ENCODE measurements at places on chromosomes 5 and 9.

- DNase-seq, result no peak
Measured at GRCh38 chr5:78534148-78534904, 114.2 kb downstream of the LHFPL2 start.

DNA sequence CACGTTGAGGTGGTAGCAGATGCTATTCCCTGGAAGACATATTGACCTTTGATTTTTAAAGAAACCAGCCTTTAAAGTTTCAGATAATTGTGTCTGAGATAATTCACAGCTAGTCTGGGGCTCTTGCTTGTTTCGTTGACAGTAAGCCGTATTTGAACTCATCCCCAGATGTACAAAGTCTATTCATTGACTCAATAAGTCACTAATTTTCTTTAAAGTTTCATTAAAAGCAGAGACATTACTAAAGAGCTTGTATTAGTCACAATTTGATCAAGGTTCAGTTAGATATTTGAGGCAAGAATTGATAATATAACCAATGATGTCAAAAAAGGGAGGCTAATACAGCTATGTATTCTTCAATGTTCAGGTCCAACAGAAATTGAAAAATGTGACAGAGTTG is 158.0 kb downstream of the PCSK1 start:
- DNase-seq, result no peak

DNA sequence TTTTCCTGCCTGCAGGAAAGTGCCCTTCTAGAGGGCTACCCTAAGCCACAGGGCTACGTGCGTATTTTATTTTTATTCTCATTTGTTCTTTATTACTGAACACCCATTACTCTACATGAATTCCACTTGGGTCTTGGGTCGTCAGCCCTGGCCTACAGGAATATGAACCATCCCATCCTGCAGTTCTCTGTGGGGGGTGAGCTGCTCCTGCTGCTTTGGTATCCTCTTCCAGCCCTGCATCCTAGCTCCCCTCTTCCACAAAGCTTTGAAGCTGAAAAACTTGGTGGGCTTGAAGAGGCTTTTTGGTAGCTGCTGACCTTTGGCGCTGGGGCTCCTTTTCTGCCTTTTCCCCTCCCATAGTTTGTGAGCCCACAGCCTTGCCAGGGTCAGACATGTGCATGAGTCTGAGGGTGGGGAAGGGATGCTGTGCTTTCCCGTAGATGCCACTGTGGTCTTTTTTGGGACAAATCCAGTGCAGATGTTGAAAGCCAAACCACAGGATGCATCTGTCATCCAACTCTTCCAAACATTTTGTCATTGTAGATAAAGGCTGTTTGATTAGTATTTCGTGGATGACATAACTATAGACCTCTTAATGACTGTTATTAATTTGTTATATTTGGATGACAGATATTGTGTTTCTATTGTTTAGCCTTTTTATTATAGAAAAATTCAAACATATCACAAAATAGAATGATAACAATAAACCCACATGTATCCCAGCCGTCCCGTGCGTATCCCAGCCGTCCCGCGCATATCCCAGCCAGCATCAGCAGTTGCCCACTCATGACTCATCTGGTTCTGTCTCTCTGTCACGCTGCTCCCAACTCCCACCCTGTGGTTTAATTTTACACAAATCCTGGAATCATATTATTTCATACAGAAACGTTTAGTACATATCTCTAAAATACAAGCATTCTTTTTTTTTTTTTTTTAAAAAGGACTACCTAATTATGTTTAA is 43.9 kb downstream of the SLC46A2 start:
- DNase-seq, result no peak

GRCh38 chr9:75389101-75389500 is 300.8 kb downstream of the OSTF1 start:
- no peak for DNase-seq

GRCh38 chr5:17819783-17820182 is 185.5 kb downstream of the TAF11L14 start:
- no peak for DNase-seq

- DNase-seq, result peak; percentile 41
Measured at GRCh38 chr9:109329638-109330258, 8.9 kb upstream of the EPB41L4B start.

- DNase-seq, result peak; percentile 7
Measured at GRCh38 chr9:70478963-70479641, 64.6 kb upstream of the KLF9 start.

GRCh38 chr9:112777914-112778313 is 27.4 kb downstream of the SNX30 start:
- DNase-seq, result no peak

DNA sequence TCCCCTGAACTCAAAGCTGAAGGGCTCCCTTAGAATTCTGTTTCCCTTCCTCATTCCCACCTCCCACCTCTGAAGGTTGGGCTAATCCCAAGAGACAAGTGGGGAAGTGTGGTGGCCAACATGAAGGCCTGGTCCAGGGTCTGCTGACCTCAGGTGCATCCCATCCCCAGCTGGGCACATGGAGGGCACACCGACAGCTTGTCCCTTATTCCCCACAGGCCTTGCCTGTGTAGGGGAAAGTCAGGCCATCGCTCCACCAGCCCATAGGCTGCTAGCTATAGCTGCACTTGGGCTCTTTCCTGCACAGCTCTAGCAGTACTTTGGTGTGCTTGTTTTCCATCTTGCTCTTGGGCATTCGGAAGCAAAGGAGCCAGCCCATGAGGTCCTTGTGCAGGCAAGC is 247.7 kb downstream of the CDH12 start:
- no peak for DNase-seq

DNA sequence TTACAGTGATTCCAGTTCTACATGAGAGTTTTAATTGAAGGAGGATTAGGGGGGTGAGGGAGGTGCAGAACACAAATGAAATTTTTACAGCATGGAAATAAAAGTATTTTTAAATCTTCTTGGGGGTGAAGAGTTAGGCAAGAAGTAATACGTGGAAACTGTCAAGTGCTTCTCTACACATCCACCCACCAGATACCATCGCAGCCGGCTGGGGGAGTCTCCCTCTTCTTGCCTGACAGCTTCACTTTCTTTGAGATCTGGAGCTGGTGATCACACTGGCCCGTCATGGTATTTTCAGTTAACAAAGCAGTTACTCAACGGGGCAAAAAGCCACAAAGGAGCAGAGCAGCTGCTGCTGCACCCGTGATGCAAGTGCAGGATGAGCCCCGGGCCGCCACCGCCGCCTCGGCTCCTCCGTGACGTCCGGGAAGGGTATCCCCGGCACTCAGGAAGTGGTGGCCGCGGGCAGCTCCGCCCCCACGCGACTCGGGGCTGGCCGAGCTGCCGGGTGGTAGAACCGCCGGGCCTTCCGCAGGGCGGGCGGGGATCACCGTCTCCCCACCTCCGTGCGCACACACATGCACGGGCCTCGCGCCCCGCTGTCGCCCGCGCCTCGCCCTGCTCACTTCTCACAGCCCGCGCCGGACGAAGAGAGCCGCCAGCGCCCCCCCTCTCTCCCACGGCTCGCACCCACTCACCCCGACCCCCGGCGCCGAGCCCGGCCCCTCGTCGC is 2.4 kb upstream of the NR4A3 start:
- DNase-seq, result peak; percentile 76

DNA sequence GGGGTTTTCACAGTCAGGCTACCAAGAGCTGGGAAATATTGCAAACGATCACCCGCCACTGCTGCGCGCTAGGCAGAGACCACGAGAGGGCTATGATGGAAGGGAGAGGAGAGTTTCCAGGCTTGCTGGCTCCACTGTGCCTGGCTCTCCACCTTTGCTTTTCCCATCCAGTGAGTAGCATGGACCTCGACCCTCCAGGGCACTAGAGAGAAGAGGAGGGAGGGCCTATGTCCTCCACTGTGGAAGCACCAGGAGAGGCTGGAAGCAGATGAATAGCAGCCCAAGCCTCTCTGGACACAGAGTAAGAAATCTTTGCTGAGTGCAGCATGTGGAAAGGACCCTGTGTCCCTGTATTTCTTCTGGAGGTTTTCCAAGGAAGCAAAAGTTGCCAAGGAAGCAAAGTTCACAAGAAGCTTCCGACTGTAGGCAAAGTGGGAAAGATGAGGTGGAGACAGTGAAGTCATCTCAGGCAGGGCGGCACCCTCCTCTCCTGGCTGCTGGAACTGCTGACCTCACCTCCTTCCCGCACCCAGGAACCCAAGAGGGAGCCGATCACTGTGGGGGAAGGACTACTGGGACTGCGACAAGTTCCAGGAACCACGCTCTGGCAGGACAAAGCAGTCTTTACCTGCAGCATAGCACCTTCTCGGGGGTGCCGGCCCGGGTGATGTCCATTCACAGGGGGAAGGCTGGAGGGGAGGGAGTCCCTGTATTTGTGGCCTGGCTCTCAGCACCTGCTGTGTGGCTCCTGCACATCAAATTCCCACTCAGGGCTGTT is 79.6 kb downstream of the CSNK1A1 start:
- peak; percentile 82 for DNase-seq

DNA sequence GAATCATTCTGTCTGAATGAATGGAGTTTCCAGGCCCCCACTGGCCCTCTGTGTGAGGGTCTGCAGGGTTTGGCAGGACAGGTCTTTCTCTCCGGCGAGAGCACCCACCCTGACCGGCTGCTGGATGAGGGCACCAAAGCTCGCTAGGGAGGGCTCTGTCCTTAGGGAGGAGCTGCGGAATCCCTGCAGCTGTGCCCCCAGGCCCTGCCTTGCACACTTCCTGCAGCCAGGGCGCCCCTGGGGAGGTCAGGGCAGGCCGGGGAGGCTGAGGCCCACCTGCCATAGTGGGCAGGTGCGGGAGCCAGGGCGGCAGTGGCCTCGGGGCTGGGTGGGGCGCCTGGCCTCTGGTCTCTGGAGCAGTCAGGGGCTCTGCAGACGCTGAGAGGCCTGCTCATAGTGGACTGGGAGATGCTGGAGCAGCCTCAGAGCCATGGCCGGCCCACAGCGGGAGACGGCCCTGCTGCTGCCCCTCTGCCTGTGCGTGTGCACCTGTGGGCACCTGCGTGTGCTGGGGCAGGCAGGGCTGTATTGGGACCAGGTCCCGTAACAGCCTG is 36.1 kb downstream of the EXOC3 start:
- DNase-seq, result no peak

DNA sequence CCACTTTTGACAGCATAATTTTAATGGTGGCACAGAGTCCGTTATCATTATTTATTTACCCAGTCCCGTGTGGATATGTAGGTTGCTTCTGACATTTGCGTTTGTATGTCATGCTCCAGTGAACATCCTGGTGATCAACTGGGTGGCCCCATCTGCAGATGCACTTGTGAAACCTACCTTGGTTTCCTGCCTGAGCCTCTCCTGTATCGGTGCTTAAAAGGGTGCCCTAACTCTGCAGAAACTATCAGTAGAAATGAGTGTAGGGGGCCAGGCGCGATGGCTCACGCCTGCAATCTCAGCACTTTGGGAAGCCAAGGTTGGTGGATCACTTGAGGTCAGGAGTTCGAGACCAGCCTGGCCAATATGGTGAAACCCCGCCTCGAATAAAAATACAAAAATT is 92.1 kb upstream of the IER5L start:
- no peak for DNase-seq

- DNase-seq, result no peak
Measured at GRCh38 chr5:9201761-9202160, 344.1 kb downstream of the SEMA5A start.

DNA sequence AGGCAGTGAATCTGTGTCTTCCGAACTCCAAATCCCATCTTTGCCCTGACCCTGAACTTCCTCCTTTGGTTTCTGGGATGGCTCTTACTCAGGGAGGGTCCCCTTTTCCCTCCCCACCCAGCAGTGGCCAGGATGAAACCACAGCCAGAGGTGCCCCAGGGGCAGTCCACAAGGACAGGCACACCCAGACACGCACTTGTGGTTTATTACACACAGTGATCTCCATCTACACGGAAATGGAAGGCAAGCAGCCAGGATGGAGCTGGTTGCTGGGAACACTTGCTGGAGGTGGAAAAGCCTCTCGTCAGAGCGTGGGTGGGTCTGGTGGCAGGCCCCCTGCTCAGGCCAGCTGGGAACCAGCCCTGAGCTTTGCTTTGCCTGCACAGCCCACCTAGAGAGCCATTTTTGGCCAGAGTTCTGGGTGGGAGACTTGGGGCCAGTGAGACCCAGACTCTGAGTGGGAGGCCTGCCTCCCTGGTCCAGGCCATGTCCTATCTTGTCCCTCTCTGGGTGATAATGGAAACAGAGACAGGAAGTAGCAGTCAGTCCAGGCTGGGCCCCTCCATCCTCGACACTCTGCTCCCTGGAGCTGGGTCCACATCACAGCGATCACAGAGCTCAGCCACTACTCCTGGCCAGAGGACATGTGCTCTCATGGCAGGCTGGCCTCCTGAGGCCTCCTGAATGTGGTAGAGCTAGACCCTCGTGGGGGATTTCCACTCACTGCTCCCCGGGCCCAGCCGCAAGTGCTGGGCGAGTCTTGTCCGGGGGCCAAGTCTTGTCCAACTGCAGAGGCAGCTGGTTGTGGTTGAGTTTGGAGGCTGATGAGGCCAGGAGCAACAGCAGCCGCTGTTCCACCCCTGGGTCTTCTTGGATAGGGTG is 5.1 kb upstream of the PHYKPL start:
- DNase-seq, result no peak

GRCh38 chr5:57862942-57863341 is 380.3 kb upstream of the ACTBL2 start:
- no peak for DNase-seq

DNA sequence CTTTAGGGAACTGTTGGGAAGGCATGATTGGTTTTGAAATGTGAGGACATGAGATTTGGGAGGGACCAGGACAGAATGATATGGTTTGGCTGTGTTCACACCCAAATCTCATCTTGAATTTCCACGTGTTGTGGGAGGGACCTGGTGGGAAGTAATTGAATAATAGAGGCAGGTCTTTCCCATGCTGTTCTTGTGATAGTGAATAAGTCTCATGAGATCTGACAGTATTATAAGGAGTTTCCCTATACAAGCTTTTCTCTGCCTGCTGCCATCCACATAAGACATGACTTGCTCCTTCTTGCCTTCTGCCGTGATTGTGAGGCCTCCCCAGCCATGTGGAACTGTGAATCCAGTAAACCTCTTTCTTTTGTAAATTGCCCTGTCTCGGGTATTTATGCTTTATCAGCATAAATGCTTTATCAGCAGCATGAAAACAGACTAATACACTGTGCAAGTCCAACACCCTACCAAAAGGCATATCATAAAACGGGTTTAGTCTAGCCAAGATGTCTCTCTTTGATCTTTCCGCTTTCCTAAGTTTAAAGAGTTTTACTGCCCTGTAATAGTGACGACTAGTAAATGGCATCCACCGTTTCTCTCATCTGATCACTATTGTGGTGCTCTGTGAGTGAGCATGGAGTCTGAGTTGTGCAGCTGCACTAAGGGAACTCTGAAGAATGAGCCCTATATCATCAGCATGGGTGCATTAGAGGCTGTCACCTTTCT is 12.9 kb upstream of the ZNF782 start:
- no peak for DNase-seq

- no peak for DNase-seq
Measured at GRCh38 chr5:149170299-149170698, 29.0 kb downstream of the ABLIM3 start.

GRCh38 chr9:128416014-128416413 is 4.6 kb upstream of the CERCAM start:
- peak; percentile 76 for DNase-seq

- DNase-seq, result no peak
Measured at GRCh38 chr5:156191547-156191946, 135.4 kb upstream of the SGCD start.

GRCh38 chr9:88258024-88258423 is 119.7 kb upstream of the SPATA31C2 start:
- no peak for DNase-seq
